Ovary (tissue), 10 donors: ENCODE measurements at places on chromosomes 7 and 10. TPM values are rescaled to one million over a fixed set of nuclear protein-coding genes. Genes with fewer than 3 reads are reported as not detected.

- H3K36me3 ChIP-seq = no peaks in the 10 kb centered on the region
- H3K27me3 ChIP-seq = no peaks in the 10 kb centered on the region
- H3K4me3 ChIP-seq = no peak overlapping the region
- no peak for DNase-seq
These were observed 122.4 kb downstream of the SORBS1 start for GRCh38 chr10:95438781-95439180.

GRCh38 chr7:128091106-128091505 lies 59.9 kb upstream of the LRRC4 start:
- no peak overlapping the region for H3K4me3 ChIP-seq
- DNase-seq = no peak
- no peaks in the 10 kb centered on the region for H3K27me3 ChIP-seq
- no peaks in the 10 kb centered on the region for H3K36me3 ChIP-seq
- H3K27ac ChIP-seq = no peak overlapping the region

DNA sequence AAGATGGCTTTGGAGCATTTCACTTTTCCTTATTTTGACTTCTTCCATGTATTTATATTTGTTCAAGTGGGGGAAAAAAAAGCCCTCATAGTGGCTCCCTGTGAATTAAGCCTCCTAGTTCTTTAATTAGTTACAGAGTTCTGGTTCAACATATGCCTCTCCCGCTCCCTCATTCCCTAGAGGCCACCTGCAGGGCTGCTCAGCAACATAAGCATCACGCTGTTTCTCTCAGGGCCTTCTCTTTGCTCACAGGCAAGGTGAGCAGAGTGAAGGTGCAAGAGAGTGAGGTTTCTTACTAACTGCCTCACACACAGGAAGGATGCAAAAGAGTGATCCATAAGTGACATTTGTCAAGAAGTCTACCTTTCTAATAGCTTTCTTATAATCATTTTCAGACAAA lies 196.7 kb downstream of the SEMA3E start:
- H3K27ac ChIP-seq = no peak overlapping the region
- H3K27me3 ChIP-seq = no peaks in the 10 kb centered on the region
- no peaks in the 10 kb centered on the region for H3K36me3 ChIP-seq
- no peaks in the 10 kb centered on the region for H3K4me1 ChIP-seq
- no peak overlapping the region for H3K4me3 ChIP-seq

DNA sequence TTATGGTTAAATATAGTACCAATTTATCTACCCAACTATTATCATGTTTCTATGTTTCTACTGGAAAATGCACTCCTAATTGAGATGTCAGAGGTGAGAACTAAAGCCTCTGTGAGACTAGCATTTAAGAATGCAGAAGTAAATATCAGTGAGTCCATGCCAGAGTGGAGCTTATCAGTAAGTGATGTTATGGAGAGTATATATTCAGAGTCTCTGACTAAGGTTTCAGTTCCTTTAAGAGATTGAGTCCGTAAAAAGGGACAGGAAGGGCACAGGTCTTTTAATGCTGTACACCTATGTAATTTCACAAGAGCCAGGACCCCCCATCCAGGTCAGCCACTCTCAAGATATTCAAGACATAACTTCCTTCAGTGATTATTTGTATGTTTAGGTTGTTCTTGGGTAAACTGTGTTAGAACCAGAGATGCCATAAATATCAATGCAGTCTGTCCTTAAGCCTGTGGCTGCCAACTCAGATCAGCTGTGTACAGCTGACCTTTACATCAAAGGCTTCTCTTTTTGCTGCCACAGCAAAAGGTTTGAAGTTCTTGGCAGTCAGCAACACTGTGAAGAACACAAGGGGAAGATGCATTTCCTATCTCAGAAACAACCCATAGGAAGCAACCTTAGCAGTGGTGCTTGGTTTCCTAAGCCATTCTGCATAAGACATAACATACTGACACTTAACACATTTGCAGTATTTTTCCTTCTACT lies 244.8 kb downstream of the BICC1 start:
- no peaks in the 10 kb centered on the region for H3K36me3 ChIP-seq
- H3K27me3 ChIP-seq = no peaks in the 10 kb centered on the region
- peak overlapping the region; percentile 72 for H3K27ac ChIP-seq
- H3K4me3 ChIP-seq = no peak overlapping the region

- H3K27ac ChIP-seq = no peak overlapping the region
- H3K27me3 ChIP-seq = no peaks in the 10 kb centered on the region
- no peak overlapping the region for H3K4me3 ChIP-seq
These were observed 45.7 kb downstream of the ATXN7L1 start for GRCh38 chr7:105830405-105831301.

- no peak overlapping the region for H3K27ac ChIP-seq
- no peak overlapping the region for H3K4me3 ChIP-seq
- no peak for DNase-seq
These were observed 48.4 kb downstream of the DNAJB9 start for GRCh38 chr7:108618056-108618455.

GRCh38 chr7:65269150-65269856 lies 104.4 kb upstream of the ZNF92 start:
- DNase-seq = peak; percentile 36
- H3K27ac ChIP-seq = no peak overlapping the region
- no peaks in the 10 kb centered on the region for H3K27me3 ChIP-seq
- no peak overlapping the region for H3K4me3 ChIP-seq

DNA sequence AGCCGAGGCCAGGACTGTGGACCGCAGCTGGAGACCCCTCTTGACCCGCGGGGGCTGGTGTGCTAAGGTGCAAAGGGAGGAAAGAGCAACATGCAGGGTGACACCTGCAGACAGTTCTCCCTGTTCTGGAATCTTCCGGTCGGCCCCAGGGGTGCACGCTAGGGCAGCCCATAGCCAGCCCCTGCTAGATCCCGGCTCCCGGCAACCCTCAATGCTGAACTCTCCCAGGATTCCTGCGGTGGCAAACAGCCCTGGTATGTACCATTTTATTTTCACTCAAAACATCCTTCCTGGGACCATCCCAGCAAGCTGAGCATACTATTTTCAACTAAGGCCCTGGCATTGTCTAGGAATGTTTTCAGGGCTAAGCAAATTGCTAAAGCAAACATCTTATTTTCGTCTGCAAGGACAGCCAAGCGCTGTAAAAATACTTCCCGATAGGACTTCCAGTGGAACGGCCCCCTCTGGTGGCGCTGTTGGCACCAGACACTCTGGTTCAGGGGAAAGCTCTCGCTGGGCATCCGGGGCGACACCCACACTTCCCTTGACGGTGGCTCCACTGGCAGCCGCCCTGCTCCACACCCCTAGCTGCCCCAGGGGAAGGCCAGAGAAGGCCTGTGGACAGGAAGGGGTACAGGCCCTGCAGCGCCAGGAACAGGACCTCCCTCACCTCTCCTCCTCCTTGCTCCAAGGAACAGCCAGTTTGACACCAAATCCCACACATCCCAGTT lies 99.4 kb downstream of the CTBP2 start:
- H3K4me1 ChIP-seq = peaks cover 62% of the 10 kb centered on the region
- H3K27me3 ChIP-seq = no peaks in the 10 kb centered on the region
- H3K4me3 ChIP-seq = no peak overlapping the region
- peak; percentile 90 for DNase-seq
- H3K36me3 ChIP-seq = no peaks in the 10 kb centered on the region

- H3K27me3 ChIP-seq = no peaks in the 10 kb centered on the region
- H3K4me1 ChIP-seq = no peaks in the 10 kb centered on the region
- no peak overlapping the region for H3K4me3 ChIP-seq
- no peak for DNase-seq
- no peak overlapping the region for H3K27ac ChIP-seq
- no peaks in the 10 kb centered on the region for H3K36me3 ChIP-seq
These were observed 236.1 kb downstream of the PTPRN2 start for GRCh38 chr7:158351481-158351880.

Gene H2AZ2
- 70.7 TPM for total RNA-seq

DNA sequence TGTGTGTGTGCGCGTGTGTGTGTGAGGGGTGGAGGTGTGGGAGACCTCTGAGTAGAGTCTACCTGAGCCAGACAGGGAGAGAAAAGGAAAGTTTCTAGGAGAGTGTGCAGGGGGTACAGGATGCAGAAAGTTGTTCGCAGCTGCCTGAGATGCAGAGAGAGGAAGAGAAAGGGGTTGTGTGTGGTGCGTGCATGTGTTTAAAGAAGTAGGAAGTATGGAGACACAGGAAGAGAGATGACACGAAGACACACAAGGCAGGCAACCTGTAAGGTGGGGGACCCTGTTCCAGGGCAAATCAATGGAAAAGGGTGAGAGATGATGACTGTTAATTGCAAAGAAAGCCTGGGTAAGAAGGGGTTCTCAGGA lies 52.2 kb downstream of the C10orf105 start:
- H3K4me1 ChIP-seq = no peaks in the 10 kb centered on the region
- no peaks in the 10 kb centered on the region for H3K36me3 ChIP-seq
- no peak overlapping the region for H3K4me3 ChIP-seq
- no peaks in the 10 kb centered on the region for H3K27me3 ChIP-seq

Gene CNPY1
- total RNA-seq = not detected

GRCh38 chr10:119531067-119531466 lies 11.5 kb downstream of the RGS10 start:
- H3K36me3 ChIP-seq = no peaks in the 10 kb centered on the region
- H3K27ac ChIP-seq = no peak overlapping the region
- no peaks in the 10 kb centered on the region for H3K27me3 ChIP-seq

DNA sequence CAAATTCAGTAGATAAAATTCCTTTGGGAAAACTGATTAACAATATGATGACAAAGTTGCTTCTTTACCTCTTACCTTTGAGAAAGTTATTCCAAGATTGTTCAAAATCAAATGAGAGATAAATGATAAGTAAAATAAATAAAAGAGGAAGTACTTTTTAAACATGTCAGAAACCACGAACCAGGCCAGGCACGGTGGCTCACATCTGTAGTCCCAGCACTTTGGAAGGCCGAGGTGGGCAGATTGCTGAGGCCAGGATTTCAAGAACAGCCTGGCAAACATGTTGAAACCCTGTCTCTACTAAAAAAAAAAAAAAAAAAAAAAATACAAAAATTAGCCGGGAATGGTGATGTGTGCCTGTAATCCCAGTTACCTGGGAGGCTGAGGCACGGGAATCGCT lies 296.6 kb downstream of the HGF start:
- no peaks in the 10 kb centered on the region for H3K4me1 ChIP-seq
- H3K27me3 ChIP-seq = no peaks in the 10 kb centered on the region
- DNase-seq = no peak
- H3K27ac ChIP-seq = no peak overlapping the region
- no peak overlapping the region for H3K4me3 ChIP-seq

GRCh38 chr7:1857487-1858421 lies 187.7 kb downstream of the ELFN1 start:
- DNase-seq = no peak

DNA sequence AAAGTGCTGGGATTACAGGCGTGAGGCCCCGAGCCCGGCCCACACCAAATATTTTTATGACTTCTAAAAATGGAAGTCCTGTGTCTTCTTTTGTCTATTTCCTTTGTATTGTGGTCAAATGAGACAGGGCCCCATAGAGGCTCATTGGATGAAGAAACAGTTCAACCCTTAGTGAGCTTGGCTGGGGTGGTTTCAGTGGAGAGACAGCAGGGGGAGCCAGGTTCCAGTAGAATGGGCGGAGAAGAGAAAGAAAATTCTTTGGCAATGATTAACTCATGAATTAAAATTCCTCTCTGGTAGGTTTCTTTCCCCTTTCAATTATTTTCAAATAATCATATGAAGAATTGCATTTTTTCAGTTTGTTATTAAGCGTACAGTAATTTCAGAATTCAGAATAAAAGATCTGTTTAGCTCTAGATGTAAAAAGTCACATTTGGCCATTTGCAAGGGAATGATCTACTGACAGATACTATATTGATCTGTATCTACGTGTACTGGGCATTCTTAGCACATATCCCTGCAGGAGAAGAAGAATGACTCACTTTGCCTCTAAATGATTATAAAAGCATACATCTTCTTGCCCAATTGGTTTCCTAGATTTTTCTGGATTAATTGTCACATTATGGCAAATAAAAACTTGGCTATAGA lies 43.2 kb downstream of the PNLIPRP3 start:
- no peaks in the 10 kb centered on the region for H3K27me3 ChIP-seq
- H3K27ac ChIP-seq = no peak overlapping the region
- no peaks in the 10 kb centered on the region for H3K36me3 ChIP-seq
- no peaks in the 10 kb centered on the region for H3K4me1 ChIP-seq

DNA sequence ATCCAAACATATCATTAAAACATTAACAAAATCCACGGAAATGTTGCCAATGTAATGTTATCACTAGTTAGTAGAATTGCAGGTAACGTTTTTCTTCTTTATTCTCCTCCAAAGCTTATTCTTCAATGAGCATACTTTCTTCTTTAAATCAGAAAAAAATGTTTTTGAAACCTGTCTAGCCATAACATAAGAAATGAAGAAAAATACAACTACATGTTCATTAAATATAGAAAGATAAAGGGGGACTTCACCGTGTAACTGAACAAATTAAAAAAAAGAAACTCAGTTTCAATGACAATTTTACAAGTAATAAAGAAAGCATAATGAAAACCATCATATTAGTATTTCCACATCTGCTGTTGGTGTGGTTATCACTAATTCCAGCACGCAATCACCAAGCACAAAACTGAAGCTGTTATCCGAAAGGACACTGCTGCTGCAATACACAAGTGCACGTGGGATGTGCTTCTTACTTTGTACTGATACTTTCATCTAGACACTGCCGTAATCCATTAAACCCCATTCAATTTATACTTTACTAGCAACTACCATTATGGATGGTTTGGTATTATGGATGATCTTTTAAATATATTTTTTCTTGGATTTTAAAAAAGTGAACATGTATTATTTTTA lies 9.6 kb downstream of the ESYT2 start:
- no peaks in the 10 kb centered on the region for H3K27me3 ChIP-seq
- H3K36me3 ChIP-seq = no peaks in the 10 kb centered on the region
- H3K27ac ChIP-seq = no peak overlapping the region
- no peak for DNase-seq
- H3K4me1 ChIP-seq = peaks cover 33% of the 10 kb centered on the region

GRCh38 chr10:132477398-132478340 lies 59.9 kb upstream of the INPP5A start:
- DNase-seq = peak; percentile 19
- H3K27ac ChIP-seq = no peak overlapping the region
- peaks cover 2% of the 10 kb centered on the region for H3K4me1 ChIP-seq
- no peak overlapping the region for H3K4me3 ChIP-seq
- H3K36me3 ChIP-seq = no peaks in the 10 kb centered on the region
- H3K27me3 ChIP-seq = no peaks in the 10 kb centered on the region

GRCh38 chr7:116834815-116835504 lies 27.4 kb upstream of the CAPZA2 start:
- H3K27me3 ChIP-seq = no peaks in the 10 kb centered on the region
- H3K27ac ChIP-seq = no peak overlapping the region
- no peak overlapping the region for H3K4me3 ChIP-seq
- no peaks in the 10 kb centered on the region for H3K36me3 ChIP-seq
- no peaks in the 10 kb centered on the region for H3K4me1 ChIP-seq

GRCh38 chr7:105268056-105268455 lies 120.7 kb downstream of the SRPK2 start:
- peaks cover 2% of the 10 kb centered on the region for H3K4me1 ChIP-seq
- H3K36me3 ChIP-seq = no peaks in the 10 kb centered on the region
- no peaks in the 10 kb centered on the region for H3K27me3 ChIP-seq
- no peak for DNase-seq

Gene PLEKHS1
- total RNA-seq = 0.15 TPM

GRCh38 chr10:92832998-92833650 lies 15.2 kb upstream of the EXOC6 start:
- H3K27ac ChIP-seq = no peak overlapping the region
- H3K4me3 ChIP-seq = no peak overlapping the region
- no peak for DNase-seq
- H3K36me3 ChIP-seq = no peaks in the 10 kb centered on the region
